ENCODE measurements at places on chromosomes 6 and 20.

DNA sequence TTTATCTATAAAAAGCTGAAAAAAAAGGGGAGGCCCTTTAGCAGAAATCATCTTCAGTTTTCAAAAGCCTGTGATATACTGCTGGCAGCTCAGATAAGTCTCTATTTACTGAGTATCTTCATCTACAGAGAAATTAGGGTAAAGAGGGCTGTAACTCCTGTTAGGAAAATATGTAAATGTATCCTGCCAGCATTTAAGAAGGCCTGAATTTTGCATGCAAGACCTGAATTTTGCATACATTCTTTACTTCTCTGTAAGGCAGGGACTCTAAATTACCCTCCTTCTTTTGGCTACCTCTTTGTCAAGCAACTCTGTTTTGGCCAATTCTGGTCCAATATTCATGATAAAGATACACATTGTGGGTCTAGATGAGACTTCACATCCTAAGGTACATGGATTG lies 150.6 kb upstream of the SPACA1 start:
- no peak for DNase-seq

DNA sequence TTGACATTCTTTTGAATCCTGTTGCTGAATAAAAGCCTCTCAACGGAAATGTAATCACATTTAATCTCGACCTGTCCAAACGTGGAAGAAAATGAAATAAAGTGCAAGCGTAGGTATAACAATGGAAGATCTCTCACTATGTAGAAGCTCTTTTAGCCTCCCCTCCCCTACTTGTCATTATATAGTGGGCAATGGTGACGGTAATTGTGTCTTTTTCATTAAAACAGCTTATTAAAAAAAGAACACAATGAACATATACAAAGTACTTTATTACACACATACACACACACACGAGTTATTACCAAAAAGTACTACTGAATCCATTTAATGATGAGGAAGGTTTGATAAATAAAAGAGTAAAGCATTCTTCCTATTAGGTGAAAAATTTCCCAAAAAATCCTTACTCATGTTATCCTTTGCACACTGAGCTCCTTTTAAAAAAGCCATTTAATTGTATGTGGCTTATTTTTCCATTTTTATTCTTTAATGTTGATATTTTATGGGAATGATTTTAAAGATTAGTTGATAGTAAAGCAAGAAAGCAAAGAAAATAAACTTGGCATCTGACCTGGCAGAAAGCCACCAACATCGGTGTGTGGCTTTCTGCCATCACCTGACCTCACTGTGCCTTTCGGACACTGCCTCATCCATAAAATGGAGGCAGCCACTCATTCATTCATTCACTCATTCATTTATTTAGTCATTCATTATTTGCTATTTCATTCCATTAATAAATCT lies 493 bp upstream of the SGK1 start:
- no peak for DNase-seq

DNA sequence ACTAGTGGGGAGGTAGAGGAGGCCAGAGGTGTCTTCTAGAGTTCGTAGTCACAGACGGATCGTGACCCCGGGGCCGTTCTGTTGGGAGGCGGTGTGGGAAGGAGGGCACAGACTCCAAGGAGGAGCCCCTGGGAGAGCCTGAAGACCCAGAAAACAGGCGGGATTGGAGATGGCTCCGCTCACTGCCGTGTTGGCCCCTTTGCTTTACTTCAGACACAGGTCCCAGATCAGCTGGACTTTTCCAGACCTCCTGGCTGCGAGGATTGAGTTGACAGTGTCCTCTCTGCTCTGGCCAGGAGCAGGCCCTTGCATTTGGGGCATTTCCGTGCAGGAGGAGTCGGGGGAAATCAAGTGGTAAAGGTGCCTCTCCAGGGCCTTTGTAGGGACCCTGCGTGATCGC lies 112.9 kb downstream of the ARMC2 start:
- no peak for DNase-seq

- no peak for DNase-seq
Observed at GRCh38 chr6:43708860-43709653, 21.5 kb upstream of the MRPS18A start.

GRCh38 chr6:126905917-126906316 lies 212.6 kb upstream of the RSPO3 start:
- DNase-seq: no peak

- no peak for DNase-seq
Observed at GRCh38 chr6:11722805-11723631, 55.6 kb downstream of the ADTRP start.

DNA sequence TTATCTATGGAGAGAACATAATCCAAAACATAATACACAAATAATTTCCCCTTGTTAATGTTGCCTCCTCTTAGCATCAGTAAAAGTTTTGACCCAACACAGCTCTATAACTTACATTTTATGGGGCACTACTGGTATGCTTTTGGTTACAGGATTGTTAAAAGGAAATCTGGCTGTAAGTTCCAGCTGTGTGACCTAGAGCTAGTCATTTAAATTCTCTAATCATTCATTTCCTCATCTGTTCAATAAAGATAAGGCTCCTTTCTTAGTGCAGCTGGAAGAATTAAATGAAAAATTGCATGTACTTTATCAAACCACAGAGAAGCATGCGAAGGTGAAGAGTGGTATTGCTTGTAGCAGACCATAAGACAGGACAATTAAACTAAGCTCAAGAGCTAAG lies 4.6 kb downstream of the SLC17A2 start:
- no peak for DNase-seq

GRCh38 chr20:45323731-45324130 lies 15.6 kb upstream of the MATN4 start:
- no peak for DNase-seq

- no peak for DNase-seq
Observed at GRCh38 chr20:52974179-52974594, 2.0 kb downstream of the TSHZ2 start.

GRCh38 chr20:23235173-23236027 lies 115.2 kb upstream of the NXT1 start:
- no peak for DNase-seq

DNA sequence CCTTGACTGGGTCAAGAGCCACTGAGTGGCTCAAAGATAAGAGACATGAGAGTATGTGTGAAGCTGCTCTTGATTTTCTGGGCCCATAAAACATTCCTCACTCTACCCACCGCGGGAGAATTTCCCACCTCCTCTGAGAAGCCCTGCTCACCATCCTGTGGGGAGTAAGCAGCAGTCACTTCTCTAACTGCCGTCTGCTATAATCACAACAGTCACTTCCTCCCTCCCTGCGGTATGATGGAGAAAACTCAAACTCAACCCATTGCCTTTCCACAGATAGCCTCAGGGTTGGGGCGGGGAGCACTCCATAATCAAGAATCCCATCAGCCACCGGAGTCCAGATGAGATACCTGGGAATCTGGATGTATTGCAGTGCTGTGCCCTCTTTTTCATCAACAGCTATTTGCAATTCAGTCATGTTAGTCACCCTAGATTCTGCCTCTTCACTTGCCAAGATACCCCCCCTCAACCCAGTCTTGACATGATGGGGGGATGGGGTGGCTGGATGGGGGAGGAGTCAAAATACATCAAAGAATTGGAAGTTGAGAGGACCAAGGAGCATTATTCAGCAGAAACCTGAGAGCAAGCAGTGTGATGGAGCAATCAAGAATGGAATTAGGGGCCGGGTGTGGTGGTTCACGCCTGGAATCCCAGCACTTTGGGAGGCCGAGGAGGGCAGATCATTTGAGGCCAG lies 5.1 kb downstream of the MOCS1 start:
- no peak for DNase-seq

DNA sequence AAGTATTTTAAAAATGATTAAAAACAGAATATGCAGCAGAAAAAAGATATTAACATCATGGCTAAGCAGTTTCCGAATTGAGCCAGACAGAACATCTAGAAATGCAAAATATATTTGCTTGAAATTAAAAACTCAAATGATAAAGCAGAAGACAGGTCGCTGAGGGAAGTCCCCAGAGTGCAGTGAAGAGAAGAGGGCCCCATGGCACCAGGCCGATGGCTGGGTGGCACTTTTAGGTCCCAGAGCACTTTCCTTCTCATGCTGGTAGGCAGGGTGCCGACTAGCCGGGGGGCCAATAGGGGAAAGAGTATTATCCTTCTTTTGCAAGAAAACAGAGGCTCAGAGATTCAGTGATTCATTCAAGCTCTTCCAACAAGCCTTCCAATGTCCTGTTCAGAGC lies 58.9 kb downstream of the MYH7B start:
- DNase-seq: no peak

- no peak for DNase-seq
Observed at GRCh38 chr6:170279977-170280688, 10.7 kb downstream of the DLL1 start.

DNA sequence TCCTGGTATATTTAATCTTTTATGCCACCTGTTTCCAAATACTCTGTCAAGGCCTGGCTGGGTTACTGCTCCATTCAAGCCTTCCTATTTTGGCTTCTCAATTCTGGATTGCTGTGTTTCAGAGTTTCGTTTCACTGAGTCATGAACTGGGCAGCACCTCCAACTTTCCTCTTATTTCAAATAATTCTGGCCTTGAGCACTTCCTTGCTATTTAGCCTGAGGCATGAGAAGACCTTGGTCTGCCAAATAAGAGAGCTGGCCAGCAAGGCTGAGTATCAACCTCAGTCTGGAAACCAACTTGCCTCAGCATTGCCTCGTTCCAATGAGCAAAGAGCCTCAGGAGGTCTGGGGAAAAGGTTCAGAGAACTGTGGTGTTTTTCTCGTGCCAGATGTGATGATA lies 66.6 kb downstream of the TNFAIP3 start:
- DNase-seq: no peak

- no peak for DNase-seq
Observed at GRCh38 chr6:142406131-142406530, 104.3 kb downstream of the ADGRG6 start.

DNA sequence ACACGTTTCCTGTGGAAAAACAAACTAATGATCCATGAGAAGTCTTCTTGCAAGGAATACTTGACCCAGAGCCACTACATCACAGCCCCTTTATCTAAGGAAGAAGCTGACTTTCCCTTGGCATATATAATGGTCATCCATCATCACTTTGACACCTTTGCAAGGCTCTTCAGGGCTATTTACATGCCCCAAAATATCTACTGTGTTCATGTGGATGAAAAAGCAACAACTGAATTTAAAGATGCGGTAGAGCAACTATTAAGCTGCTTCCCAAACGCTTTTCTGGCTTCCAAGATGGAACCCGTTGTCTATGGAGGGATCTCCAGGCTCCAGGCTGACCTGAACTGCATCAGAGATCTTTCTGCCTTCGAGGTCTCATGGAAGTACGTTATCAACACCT lies 35.4 kb downstream of the GCNT2 start:
- no peak for DNase-seq

DNA sequence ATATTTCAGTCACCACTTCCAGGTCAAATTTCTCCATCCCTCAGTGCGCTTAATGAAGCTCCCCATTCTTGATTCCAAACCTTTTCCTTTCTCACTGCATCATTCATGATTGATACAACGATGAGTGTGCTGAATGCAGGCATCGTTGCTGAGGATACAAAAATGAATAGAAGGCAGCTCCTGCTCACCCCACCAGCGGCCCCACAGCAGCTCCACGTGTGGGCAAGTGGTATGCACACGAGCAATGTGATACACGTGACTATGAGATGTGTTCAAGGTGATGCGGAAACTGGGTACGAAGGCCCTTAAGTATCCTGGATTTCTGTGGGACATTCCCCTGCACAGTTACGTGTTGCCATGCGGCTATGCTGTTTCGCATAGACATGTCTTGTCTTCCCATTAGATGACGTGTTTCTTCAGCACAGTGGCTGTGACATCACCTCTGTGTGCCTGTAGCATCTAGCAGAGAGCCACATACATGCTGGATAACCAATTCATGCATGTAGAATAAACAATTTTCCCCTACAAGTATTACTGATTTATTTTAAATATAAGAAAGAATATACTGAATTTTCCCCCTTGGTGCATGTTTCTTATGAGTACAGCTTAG lies 260.5 kb upstream of the AGPAT4 start:
- DNase-seq: no peak

DNA sequence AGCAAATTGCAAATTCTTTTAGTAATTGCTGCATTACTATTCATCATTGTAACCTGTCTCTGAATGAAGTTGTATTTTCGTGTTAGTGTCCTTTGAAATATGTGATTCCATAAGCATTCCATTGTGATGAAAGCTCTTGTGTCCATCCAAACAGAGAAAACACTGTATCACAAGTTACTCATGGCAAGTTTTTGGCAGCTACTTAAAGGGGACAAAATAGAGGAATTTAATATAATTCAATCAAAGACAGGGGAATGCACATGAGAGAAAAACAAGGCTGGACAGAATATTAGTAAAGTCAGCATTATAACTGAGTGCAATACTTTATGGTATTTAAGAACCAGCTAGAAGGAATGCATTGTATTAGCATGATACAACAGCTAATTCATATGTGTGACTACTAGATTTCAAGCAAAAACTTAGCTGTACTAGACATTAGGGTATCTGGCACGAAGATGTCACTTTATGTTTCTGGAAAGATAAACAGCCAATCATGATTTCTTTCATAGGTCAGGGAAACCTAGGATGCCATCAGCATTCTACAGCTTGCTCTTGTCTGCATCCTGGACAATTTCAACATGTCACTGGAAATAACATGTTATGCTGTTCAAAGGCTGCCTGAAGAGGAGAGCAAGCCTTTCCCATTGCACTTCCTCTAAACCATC lies 270.6 kb upstream of the MARCKS start:
- no peak for DNase-seq

- no peak for DNase-seq
Observed at GRCh38 chr20:45091366-45091765, 9.6 kb downstream of the KCNS1 start.

DNA sequence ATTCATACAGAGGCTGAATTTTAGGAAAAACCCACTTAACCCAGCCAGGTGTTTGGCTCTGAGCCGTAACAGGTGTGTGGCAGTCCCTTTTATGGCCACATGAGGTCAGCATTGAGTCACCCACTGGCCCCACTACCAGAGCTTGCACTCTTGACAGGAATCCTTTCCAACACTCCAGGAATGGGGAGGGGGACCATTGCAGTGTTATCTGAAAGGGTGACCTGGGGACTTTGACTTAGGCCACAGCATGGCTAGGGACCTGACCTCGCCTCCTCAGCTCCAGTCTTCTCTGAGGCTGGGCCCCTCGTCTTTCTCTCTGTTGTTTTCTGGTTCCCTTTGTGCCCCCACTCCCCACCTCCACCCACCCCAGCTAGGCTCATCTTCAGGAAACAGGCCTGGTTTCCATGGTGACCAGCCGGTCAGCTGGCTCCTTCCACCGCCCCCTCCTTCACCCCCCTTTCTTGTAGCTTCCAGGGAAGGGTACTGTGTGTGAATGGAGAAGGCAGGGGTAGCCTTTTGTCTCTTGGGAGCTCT lies 2.1 kb upstream of the TMEM151B start:
- DNase-seq: no peak

GRCh38 chr6:2497922-2498623 lies 252.6 kb downstream of the MYLK4 start:
- no peak for DNase-seq

- DNase-seq: no peak
Observed at GRCh38 chr6:84059082-84059481, 25.5 kb downstream of the MRAP2 start.

- no peak for DNase-seq
Observed at GRCh38 chr6:154731296-154732218, 1.7 kb upstream of the SCAF8 start.

Data from GM12891 (cell line).